ENCODE measurements at places on chromosomes 4 and X. TPM values are rescaled to one million over a fixed set of nuclear protein-coding genes. Genes with fewer than 3 reads are reported as not detected.
A peak's percentile ranks its signal among the peaks of the same experiment; 100 is the strongest.

GRCh38 chrX:96407981-96408380 lies 276.7 kb upstream of the DIAPH2 start:
- H3K4me1 ChIP-seq = peaks cover 42% of the 10 kb centered on the region
- H3K27ac ChIP-seq = peak overlapping the region; percentile 22
- no peaks in the 10 kb centered on the region for H3K36me3 ChIP-seq
- DNase-seq = no peak
- no peaks in the 10 kb centered on the region for H3K27me3 ChIP-seq
- H3K4me3 ChIP-seq = no peak overlapping the region

- H3K36me3 ChIP-seq = no peaks in the 10 kb centered on the region
- no peak overlapping the region for H3K4me3 ChIP-seq
- H3K27ac ChIP-seq = peak overlapping the region; percentile 54
- no peaks in the 10 kb centered on the region for H3K4me1 ChIP-seq
- peak; percentile 24 for DNase-seq
- no peaks in the 10 kb centered on the region for H3K27me3 ChIP-seq
These were observed 269.0 kb upstream of the PABPC4L start for GRCh38 chr4:134470544-134470943.

GRCh38 chr4:117084866-117085701 lies at the start of gene TRAM1L1:
Gene TRAM1L1 (minus strand): TSS chr4:117085576. CDS start chr4:117085393, 183 bp downstream.
- peaks cover 9% of the 10 kb centered on the region for H3K36me3 ChIP-seq
- DNase-seq = peak; percentile 65
- peak within 1 kb of the TSS; percentile 33 for H3K27ac ChIP-seq
- H3K27me3 ChIP-seq = no peaks in the 10 kb centered on the region

DNA sequence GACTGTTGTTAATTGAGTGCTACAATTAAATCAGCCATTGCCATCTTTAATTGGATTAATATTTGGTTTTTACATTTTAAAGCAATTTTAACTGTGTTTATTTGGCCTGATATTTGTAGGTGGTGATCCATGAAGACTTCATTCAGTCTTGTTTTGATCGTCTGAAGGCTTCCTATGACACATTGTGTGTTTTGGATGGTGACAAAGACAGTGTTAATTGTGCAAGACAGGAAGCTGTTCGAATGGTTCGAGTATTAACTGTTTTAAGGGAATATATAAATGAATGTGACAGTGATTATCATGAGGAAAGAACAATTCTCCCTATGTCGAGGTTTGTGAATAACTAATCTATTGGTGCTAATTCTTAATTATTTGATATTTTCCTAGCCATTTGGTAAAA lies 82.6 kb downstream of the USP9X start:
- peaks cover 16% of the 10 kb centered on the region for H3K36me3 ChIP-seq
- no peak overlapping the region for H3K27ac ChIP-seq
- no peak overlapping the region for H3K4me3 ChIP-seq
- H3K27me3 ChIP-seq = no peaks in the 10 kb centered on the region
- no peak for DNase-seq
- H3K4me1 ChIP-seq = no peaks in the 10 kb centered on the region

DNA sequence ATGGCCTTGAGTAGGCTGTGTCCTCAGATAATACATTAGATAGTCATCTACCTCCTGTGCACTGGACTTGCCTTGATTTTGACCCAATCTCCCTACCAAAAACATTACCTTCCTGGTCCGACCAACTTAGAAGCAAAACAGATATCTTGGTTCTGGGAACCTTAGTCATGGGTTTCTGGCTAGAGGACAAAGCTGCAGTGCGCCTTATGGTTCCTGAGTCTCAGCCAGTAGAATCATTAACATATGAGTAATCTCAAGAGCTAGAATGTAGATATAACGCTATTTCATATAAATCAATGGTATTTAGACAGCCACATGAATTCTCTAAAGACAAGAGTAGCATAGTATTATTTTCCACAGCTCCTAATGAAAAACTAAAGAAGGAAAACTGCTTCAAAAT lies 83.1 kb downstream of the GRIA3 start:
- no peak overlapping the region for H3K27ac ChIP-seq
- DNase-seq = no peak
- H3K4me1 ChIP-seq = no peaks in the 10 kb centered on the region
- H3K27me3 ChIP-seq = no peaks in the 10 kb centered on the region
- H3K36me3 ChIP-seq = no peaks in the 10 kb centered on the region
- no peak overlapping the region for H3K4me3 ChIP-seq

DNA sequence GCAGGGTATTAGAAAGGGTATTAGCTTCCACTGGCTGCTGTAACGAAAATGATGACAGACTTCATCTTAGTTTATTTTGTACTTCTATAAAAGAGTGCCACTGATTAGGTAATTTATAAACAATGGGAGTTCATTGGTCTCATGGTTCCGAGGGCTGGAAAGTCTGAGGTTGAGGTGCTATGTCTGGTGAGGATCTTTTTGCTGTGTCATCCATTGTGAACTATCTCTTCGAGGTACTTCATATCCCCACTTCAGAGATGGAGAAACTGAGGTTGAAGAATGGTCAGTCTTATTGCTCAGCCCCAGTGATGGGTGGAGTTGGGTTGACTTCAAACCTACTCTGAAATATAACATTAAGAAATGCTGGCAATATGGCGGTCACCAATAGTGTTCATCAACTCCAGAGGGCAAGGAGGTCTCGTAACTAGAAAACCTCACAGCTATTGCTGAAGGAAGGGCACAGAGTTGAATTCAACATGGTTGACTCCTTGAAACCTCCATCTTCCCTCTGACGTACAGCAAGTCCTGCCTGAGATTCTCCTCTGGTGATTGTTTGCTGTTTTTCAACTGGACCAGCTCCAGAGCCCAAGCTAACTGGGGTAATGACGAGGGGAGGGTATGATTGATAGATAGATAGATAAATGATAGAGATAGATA lies 53.6 kb upstream of the SHOX start:
- no peak overlapping the region for H3K4me3 ChIP-seq
- H3K27ac ChIP-seq = no peak overlapping the region
- H3K36me3 ChIP-seq = no peaks in the 10 kb centered on the region
- no peaks in the 10 kb centered on the region for H3K27me3 ChIP-seq
- DNase-seq = no peak
- H3K4me1 ChIP-seq = no peaks in the 10 kb centered on the region

Gene CSN1S1
- total RNA-seq = not detected

Gene GAGE12F
- not detected for total RNA-seq

Gene DCAF8L2
- not detected for total RNA-seq

Measured in Calu3 (cell line).